CD4-positive, alpha-beta memory T cell (primary cell): ENCODE measurements at places on chromosomes 7 and 10. TPM values are rescaled to one million over a fixed set of nuclear protein-coding genes. Genes with fewer than 3 reads are reported as not detected.

GRCh38 chr7:85287106-85287825 is 100.4 kb upstream of the SEMA3D start:
- DNase-seq: no peak

- DNase-seq: no peak
These were observed 1219.4 kb downstream of the TYW1 start for GRCh38 chr7:68216051-68216450.

GRCh38 chr7:96495751-96496216 is 173.9 kb upstream of the SLC25A13 start:
- DNase-seq: peak; percentile 2

DNA sequence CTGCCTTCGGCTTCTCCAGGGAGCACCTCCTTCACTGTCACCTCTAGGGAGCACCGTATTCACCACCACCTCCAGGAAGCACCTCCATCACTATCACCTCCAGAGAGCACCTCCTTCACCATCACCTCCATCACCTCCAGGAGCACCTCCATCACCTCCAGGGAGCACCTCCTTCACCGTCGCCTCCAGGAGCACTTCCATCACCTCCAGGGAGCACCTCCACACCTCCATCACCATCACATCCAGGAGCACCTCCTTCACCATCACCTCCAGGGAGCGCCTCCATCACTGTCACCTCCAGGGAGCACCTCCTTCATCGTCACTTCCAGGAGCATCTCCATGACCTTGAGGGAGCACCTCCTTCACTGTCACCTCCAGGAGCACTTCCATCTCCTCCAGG is 102.3 kb downstream of the DNAJB6 start:
- DNase-seq: no peak

CNPY1 gene
- not detected for total RNA-seq

KLF14 gene
- not detected for total RNA-seq

GRCh38 chr10:86648704-86649427 is 5.5 kb upstream of the OPN4 start:
- DNase-seq: no peak

INA gene
- total RNA-seq: not detected

- no peak for DNase-seq
These were observed 408.1 kb downstream of the GATA3 start for GRCh38 chr10:8462565-8462964.
